Tibial nerve (tissue), 4 donors: ENCODE measurements at places on chromosomes 12 and 14.

DNA sequence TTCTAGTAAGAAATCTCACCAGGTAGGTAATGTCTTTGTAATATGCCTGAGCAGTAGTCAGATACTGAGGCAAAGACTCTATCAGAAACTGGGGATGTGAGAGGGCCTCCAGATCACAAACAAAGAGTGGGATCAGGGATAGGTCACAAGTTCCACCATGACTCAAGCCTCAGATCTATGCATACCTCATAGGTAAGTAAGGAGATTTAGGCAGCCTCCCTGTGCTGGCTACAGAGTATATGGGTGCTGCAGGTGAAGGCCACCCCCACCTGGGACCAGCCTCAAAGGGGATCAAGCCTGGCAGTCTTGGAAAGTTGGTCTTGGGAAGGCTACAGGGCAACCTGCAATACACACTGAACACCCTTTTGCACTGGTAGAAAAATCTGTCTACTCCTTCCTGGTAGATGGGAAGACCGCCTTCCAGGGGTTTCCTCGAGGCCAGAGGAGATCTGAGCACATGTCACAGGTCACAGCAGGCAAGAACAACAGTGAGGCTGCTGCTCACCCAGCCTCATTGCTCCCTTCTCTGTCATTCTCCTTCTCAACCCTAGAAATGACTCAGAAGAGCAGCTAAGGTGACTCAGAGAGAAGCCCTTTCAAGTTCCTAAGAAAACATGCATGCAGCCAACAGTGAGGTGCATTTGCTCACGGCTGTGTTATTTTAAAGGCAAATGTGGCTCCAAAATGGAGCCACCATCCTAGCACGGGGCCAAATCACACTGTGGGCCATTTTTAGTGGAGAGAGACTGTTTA lies 143.4 kb upstream of the CDKN3 start:
- no peak overlapping the region for H3K27ac ChIP-seq
- DNase-seq = no peak
- no peak overlapping the region for H3K4me3 ChIP-seq
- no peaks in the 10 kb centered on the region for H3K36me3 ChIP-seq
- H3K27me3 ChIP-seq = no peaks in the 10 kb centered on the region
- no peaks in the 10 kb centered on the region for H3K4me1 ChIP-seq

- no peak overlapping the region for H3K27ac ChIP-seq
- no peaks in the 10 kb centered on the region for H3K27me3 ChIP-seq
- H3K4me3 ChIP-seq = no peak overlapping the region
- no peaks in the 10 kb centered on the region for H3K36me3 ChIP-seq
- H3K4me1 ChIP-seq = no peaks in the 10 kb centered on the region
Measured at GRCh38 chr14:30054201-30054600, 126.6 kb upstream of the PRKD1 start.

GRCh38 chr12:6873094-6874014 lies at the start of gene SPSB2:
Gene SPSB2, minus strand, starts transcription at chr12:6873303. Its CDS starts 402 bp downstream, at chr12:6872901.
- H3K4me3 ChIP-seq = peak within 1 kb of the TSS; percentile 94
- H3K4me1 ChIP-seq = peaks cover 52% of the 10 kb centered on the region
- peak within 1 kb of the TSS; percentile 69 for H3K27ac ChIP-seq
- peak; percentile 91 for DNase-seq

DNA sequence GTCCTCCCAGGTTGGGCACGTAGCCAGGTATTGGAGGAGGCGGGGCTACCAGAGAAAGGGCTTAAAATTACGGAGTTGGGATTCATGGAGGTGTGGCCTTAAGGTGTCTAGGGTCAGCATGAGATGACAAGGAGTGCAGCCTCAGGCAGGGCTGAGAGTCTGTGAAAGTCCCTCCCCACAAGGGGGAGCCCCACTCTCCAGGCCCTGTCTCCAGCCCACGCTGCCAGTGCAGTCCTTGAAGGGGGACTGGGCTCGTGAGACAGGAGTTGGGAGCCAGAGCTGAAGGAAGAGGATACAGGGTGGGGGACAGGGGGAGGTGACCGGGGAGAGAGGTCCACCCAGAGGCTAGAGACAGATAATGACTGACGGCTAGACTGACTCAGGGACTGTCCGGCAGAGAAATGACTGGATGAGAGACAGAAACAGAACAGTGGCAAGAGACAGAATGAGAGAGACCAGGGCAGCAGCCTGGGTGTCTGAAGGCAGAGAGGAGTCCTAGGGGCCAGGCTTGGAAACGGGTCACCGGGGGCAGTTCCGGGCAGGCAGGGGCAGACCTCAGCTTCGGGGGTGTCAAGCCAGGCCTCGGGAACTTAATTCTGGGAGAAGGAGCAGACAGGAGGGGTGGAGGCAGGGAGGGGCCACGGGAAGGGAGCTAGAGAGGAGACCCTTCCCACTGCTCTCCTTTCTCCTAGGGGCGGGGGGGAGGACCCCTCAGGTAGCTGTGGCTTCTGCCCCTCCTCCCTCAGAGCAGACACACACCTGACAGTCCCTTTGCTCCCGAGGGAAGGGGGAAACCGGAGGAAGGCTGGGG lies 970 bp downstream of the CDH24 start:
- H3K4me1 ChIP-seq = peaks cover 23% of the 10 kb centered on the region
- no peaks in the 10 kb centered on the region for H3K27me3 ChIP-seq
- no peak overlapping the region for H3K4me3 ChIP-seq
- no peak for DNase-seq
- no peak overlapping the region for H3K27ac ChIP-seq

DNA sequence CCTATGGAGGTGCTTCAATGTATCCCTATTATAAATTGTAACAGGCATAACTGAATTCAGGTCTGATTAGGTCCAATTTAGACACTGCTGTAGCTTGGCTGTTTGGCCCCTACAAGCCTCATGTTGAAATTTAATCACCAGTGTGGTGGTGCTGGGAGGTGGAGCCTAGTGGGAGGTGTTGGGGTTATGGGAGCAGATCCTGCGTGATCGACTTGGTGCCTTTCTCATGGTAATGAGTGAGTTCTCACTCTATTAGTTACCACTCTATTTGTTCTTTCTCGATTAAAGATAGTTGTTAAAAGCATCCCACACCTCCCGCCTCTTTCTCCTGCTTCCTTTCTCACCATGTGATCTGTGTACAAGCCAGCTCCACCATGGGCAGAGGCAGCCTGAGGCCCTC lies 122.1 kb downstream of the FOXA1 start:
- H3K36me3 ChIP-seq = no peaks in the 10 kb centered on the region
- no peak for DNase-seq
- no peaks in the 10 kb centered on the region for H3K4me1 ChIP-seq
- no peak overlapping the region for H3K4me3 ChIP-seq
- H3K27ac ChIP-seq = no peak overlapping the region

- no peak overlapping the region for H3K27ac ChIP-seq
- no peaks in the 10 kb centered on the region for H3K4me1 ChIP-seq
- H3K4me3 ChIP-seq = no peak overlapping the region
- no peaks in the 10 kb centered on the region for H3K27me3 ChIP-seq
- H3K36me3 ChIP-seq = no peaks in the 10 kb centered on the region
Measured at GRCh38 chr14:78142998-78143397, 27.2 kb upstream of the NRXN3 start.
